ENCODE measurements at places on chromosomes 5 and 9.

GRCh38 chr5:37208883-37209797, 40.0 kb downstream of the CPLANE1 start:
- no peak for DNase-seq

GRCh38 chr5:146647656-146648199, 131.7 kb upstream of the GPR151 start:
- no peak for DNase-seq

DNA sequence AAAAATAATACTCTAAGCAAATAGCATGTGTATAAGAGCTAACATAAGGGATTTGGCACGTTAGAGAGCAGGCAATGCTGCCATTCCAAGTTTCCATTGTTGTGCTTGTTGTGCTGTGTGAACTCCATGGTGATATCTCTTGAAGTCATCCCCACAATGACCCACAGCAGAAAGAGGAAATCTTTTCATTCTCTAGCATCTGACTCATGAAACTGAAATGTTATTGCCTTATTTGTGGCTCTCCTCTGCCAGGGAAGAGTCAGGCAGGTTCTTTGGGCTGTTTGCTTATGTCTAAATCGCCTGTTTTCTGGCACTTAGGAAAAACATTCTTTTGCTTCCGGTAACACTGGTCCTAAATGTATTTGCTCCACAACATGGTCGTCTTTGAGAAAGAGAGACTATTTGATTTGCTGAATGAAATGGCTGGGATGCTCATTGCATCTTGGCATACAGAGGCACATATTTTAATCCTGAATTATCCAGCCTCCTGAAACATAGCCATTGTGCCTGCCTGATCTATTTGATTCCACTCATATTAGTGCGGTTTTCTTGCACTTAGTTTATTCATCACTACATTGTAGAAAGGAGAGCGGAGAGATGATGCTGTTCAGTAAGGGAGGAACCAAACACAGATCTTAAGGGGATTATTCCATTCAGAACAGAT, 188.8 kb downstream of the CSNK1G3 start:
- no peak for DNase-seq

DNA sequence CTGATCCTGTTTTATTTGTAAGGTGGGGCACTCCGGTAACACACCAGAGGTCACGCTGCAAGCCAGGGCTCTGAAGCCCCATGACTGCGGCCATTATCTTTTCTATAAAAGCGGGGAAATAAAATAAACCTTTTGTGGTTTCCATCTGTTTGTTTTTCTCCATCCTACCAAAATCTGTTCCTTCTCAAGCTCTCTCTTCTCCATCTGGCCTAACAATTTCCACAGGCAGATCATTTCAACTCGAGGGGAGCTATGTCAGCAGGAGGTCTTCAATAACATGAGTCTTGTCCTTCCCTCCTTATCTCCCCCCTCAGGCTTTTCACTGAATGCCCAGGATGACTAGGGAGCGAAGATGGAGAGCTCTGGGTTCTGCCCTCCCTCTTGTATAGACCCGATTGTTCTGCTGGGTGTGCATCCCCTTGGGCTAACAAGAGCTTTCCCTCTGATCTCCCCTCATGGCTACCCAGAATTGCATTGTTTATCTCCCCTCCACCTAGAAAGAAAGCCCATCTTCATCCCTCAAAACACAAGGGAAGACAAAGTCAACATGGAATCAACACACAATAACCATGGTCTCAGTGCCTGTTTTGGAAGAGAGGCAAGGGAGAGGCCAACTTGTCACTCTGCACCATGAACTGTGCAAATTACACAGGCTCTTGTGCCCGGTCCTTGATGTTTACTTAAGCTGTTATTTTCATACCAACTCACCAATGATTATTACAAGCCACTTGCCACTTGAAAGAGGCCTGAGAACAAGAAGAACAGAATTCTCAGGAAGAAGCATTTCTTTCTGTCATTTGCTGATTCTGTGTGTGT, 187.8 kb downstream of the FANCC start:
- DNase-seq: no peak

DNA sequence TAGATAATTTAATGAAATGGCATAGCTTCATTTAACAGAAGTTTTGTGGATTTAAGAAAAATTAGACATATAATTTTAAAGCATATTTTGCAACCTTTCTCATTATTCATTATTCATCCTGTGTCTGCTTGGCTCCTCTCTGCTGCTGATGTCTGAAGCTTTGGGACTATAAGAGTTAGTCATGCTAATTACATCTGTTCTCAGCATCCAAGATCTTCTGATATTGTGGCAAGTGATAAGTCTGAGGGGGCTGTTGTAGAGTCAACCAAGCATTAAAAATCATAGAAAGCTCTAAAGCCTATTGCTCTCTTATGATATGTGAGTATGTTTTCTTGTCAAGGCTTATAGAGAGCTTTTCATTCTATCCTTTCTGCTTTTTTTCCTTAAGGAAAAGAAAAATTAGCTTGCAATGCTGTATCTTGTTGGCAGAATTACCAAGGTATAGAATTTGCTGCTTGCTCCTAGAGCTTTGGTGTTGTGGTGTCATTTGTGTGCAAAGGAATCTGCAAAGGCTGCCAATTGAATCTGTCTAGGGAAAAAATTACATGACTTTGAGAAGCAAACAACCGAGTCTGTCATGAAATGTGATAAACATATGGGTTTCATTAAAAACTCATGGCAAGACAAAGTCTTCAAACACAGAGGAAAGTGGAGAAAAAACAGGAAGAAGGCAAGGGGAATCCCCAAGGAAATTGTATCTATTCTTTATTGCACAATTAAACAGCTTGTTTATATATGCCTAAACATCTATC, 156.1 kb upstream of the DAB2 start:
- DNase-seq: no peak

DNA sequence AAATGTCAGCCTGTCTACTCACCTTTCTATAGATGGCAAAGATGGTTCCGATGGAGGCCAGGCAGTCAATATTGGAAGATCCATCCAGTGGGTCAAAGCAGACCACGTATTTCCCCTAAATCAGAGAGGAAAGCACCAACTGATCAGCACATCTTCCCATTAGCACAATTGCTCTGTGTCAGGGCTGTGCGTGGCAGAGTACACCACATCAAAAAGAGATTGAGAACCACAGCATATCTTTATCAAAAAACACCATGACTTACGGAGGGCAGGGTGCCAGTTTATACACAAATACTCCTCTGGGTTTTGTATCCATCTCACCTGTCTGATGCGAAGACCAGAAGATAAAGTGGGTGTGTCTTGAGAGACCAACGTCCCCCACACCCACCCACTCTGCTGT, 9.1 kb downstream of the FBP2 start:
- DNase-seq: no peak

- no peak for DNase-seq
These were observed 114.3 kb upstream of the SARDH start for GRCh38 chr9:133852431-133852830.

- no peak for DNase-seq
These were observed 195.0 kb upstream of the IRX1 start for GRCh38 chr5:3400659-3401058.

GRCh38 chr5:154053468-154053867, 14.7 kb downstream of the MFAP3 start:
- no peak for DNase-seq

DNA sequence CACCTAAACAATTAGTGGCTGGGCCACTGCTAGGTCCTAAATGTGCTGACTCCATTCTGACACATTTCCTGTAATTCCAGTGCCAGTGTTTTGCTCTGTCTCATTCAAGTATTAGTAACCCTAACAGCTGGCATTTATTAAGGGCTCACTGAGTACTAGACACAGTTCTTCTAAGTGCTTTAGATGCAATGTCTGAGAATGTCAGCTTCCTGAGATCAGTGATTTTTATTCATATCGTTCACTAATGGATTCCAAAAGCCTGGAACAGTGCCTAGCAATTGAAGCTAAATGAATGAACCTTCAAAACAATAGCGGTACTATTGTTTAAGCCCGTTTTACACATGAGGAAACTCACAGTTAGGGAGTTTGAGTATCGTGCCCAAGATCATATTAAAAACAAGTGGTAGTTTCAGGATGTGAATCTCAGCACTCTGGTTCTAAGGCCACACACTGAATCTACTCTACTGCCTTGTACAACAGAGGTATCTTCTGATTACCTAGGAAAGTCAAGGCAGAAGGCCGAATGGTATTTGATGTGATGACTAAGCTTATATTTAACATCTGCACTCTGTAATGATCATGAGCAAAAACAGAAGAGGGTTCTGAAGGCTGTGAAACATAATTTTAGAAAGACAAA, 304.0 kb downstream of the PJA2 start:
- DNase-seq: no peak

- no peak for DNase-seq
These were observed 34.1 kb downstream of the STARD4 start for GRCh38 chr5:111478266-111478665.

- no peak for DNase-seq
These were observed 195.5 kb downstream of the FRMD3 start for GRCh38 chr9:83342731-83343130.

DNA sequence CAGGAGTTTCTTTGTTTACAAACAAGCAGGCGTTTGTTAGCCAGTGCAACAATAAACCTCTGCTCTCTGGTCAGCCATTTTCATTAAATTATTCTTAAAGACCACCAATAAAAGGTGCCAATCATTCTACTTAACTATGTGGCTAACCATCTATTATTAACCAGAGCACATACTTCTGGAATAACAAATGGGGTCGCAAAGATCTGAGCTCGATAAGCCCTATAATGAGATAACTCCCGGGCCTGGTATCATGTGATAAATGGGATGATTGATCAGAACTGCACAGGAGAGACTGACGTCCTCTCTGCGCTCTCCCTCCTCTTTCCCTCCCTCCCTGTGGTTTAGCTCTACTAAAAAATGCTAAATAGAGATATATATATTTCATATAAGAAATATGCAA, 488.2 kb downstream of the NTRK2 start:
- DNase-seq: no peak

DNA sequence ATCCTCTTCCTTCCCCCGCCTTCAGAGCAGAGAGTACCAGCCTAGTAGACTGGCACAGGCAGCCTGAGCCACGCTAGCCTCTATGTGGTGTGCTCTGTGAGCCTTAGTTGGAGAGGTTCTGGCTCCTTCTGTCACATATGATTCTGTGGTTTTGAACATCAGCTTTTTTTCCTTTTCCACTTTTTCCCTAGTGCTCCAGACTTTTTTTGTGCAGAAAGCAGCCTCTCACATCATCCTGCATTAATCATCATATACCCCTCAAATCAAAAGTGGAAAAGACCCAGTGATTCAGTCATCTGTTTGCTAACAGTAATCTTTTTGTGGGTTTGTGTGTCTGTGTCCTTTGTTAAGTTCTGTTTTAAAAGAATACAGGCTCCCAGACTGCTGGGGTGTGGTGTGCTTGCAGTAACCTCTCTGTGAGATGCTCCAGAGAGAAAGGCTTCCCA, 663.9 kb upstream of the RGMB start:
- no peak for DNase-seq

DNA sequence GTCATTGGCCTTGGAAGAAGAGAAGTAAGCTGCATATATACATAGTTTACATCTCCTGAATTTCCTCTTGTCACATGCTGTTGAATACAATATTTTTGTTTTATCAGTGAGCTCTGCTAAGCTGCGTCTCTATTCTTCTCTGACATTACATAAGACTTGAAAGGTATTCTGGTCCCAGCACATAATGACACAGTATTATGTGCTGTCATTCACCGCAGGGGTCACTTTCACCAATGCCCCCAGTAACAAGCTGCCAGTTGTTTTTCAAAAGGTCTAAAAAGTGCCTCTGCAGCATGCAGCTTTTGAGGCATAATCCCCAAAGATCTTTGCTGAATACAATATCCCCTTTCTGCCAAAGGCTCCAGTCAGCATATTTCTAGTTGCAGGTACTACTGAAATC, 349.0 kb upstream of the FAM174A start:
- DNase-seq: no peak

GRCh38 chr9:99173570-99174504, 47.9 kb downstream of the ALG2 start:
- DNase-seq: no peak

GRCh38 chr9:103978396-103978795, 115.7 kb upstream of the SMC2 start:
- DNase-seq: no peak

- no peak for DNase-seq
These were observed 116.2 kb upstream of the RAPGEF1 start for GRCh38 chr9:131856105-131856504.

GRCh38 chr9:89878687-89879086, 273.9 kb downstream of the GADD45G start:
- no peak for DNase-seq

- DNase-seq: no peak
These were observed 68.5 kb upstream of the GFPT2 start for GRCh38 chr5:180421672-180422071.

- no peak for DNase-seq
These were observed 522.7 kb downstream of the HTR1A start for GRCh38 chr5:63439537-63439936.

GRCh38 chr5:59000211-59000610, 417.3 kb downstream of the RAB3C start:
- DNase-seq: no peak

GRCh38 chr9:124658165-124659017, 112.7 kb downstream of the NR6A1 start:
- peak; percentile 67 for DNase-seq

- no peak for DNase-seq
These were observed 172.6 kb upstream of the RAI14 start for GRCh38 chr5:34483442-34484033.

- no peak for DNase-seq
These were observed 7.4 kb upstream of the SPINK13 start for GRCh38 chr5:148261221-148261620.

GRCh38 chr5:10601246-10602030, 37.6 kb downstream of the ANKRD33B start:
- no peak for DNase-seq

DNA sequence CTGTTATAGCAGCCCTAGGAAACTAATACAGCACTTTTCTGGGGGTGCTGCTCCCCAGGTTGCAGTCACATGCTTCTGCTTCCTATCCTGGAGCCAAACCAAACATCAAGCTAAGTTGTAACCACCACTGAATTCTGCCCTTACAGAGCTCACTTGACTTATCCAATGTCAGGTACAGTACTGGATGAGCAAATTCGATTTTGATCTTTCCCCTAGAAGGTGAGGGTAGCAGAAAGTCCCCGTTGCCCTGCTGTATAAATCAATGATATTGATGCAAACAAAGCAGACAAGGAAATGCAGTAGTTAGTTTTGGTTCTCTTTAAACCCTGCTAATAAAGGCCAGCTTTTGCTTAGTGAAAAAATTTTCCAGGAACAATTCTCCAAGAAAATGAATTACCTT, 36.4 kb downstream of the ZCCHC9 start:
- DNase-seq: no peak

- DNase-seq: no peak
These were observed 4.9 kb downstream of the ADAM19 start for GRCh38 chr5:157570531-157571200.

DNA sequence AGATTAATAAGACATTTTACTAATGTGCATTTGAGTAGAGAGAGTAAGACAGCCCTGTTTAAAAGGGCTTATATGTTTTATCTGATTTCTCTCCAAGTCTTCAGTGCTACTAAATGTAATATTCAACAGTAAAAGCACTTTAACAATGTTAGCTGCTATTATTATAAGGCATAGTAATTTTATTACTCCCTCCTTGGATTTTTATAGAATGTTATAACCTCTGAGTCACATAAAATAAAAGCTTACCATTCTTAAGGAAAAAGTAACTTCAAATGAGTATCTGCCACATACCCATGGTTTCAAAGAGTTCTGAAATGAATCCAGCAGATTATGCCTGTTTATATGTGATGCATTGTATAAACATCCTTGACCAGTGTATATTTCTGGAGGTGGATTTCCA, 19.0 kb downstream of the SPDL1 start:
- no peak for DNase-seq
